ENCODE measurements at places on chromosomes 3 and 15.
A peak's percentile ranks its signal among the peaks of the same experiment; 100 is the strongest.

DNA sequence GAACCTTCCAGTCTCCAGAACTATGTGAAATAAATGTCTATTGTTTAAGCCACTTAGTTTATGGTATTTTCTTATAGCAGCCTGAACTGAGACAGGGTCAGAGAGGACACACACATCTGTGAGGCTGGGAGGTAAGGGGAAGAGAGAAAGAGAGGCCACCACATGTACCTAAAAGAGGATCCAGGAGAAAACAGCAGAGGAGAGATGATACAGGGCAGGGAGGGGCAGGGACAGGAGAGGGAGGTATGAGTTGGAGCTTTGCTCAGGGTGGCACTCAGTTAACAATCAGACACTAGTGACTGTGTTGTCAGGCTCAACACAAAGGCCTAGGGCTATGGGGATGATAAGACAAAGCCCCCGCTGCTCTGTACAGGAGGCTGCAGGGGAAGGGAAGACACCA lies 17.6 kb downstream of the KIF9 start:
- DNase-seq, result no peak

DNA sequence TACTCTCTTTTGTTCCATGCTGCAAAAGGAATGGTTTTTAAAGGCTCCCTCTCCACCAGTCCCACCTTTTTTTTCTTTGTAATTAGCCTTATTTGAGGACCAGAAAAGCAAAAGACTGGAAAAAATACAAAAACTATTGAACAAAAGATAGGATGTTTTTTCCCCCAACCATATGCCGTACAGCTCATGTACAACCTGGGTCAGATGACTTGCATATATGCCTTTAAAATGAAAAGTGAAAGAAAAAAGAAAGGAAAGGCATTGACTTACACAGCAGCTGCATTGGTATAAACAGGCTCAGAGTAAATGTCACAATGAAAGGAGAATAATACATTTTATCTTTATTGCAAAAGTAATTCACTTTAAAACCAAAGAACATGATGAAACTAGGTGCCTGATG lies 69.5 kb upstream of the CMC1 start:
- DNase-seq, result no peak

DNA sequence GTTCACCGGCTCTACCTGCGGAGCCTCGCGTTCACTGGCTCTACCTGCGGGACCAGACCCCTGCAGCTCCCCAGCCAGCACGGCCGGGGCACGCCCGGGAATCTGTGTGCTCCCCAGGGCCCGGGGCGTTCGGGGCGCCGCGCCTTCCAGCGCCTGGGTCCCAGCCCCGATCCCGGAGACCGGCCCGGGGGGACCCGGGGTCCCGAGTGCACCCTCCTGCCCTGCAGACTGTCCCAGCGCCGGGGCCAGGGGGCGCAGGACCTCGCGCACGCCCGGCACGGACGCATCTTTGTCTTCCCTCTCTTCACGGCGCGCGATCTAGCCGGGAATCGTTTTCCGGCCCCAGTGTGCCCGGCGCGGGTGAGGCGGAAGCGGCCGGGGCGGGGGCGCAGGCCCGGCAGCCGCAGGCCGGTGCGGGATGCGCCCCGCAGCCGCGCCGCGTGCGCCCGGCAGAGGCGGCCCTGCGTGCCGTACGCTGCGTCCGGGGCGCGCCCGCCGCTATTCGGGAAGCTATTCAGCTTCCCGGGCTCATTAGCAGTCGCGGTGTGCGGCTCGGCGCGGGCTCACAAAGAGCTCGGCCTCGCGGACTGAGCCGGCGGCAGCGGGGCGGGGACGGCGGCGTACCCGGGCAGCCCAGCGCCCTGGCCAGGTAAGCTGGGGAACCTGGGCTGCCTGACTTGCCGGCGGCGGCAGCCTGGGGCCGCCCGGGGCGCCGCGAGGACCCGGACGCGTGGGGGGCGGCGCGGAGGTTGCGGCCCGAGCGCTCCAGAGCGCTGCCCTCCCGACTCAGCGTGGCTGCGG lies at the start of gene APBA2:
Gene APBA2 (plus strand): TSS at position 345 of the 801 bp plus-strand sequence. CDS start 167,911 bp downstream, outside the sequence.
- peak; percentile 89 for DNase-seq

DNA sequence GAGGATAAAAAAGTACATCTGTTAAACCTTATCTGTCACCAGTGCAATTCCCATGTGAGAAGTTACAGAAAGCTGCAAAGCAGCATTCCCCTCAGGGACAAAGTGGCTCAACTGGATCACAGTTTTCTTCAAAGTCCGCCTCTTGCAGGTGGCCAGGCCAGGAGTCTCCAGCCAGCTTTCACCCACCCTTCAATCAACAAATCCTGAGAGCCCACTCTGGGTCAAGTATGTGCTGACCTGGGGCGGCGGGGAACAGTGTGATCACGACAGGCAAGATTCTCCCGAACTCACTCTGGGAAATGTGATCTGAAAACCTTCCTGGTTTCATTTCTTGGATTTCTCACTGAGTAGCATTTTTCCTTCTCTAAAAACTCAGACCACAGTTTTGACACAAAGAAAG lies 39.2 kb downstream of the RFT1 start:
- DNase-seq, result no peak

GRCh38 chr15:39511000-39511915 lies 69.6 kb upstream of the THBS1 start:
- DNase-seq, result no peak

DNA sequence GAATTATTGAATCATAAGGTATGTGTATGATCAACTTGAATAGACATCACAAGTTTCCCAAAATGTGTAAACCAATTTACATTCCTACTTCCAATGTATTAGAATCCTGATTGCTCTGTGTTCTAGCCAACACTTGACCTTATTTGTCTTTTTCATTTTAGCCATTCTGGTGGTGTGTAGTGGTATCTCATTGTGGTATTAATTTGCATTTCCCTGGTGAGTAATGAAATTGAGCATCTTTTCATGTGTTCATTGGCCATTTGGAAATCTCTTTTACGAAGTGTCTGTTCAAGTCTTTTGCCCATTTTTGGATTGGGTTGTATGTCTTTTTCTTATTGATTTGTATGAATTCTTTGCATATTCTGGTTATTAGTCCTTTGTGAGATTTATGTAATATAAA lies 138.0 kb downstream of the RBPMS2 start:
- no peak for DNase-seq

DNA sequence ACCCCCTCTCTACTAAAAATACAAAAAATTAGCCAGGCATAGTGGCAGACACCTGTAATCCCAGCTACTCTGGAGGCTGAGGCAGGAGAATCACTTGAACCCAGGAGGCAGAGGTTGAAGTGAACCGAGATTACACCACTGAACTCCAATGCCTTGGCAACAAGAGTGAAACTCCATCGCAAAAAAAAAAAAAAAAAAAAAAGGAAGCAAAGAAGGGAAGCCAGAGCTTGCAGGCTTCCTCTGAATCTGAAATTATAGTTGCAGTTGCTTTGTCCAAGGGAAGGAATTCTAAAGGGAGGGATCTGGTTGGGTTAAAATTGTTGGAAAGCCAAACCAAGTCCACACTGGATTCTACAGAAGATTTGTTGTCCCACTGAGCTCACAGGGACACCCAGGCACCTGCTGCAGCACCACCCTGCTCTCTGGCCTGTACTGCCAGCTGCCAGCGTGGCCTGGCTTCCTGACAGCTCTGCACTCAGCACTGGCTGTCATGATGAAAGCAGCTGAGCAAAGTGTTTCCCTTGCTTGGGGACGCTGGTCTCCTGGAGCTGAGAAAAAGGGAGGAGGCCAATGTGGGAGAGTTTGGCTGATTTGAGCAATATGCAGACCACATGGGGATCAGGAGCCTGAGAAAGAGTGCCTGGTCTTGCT lies 88.8 kb upstream of the HES1 start:
- peak; percentile 51 for DNase-seq

All from retina (tissue), 1 donor.